RWPE2 (cell line): ENCODE measurements at places on chromosomes 11 and 22.
A peak's percentile ranks its signal among the peaks of the same experiment; 100 is the strongest.

GRCh38 chr11:68212421-68213134 is 518 bp downstream of the KMT5B start:
- no peaks in the 10 kb centered on the region for H3K27me3 ChIP-seq
- peak overlapping the region; percentile 59 for H3K4me3 ChIP-seq
- no peaks in the 10 kb centered on the region for H3K36me3 ChIP-seq
- no peak for DNase-seq

DNA sequence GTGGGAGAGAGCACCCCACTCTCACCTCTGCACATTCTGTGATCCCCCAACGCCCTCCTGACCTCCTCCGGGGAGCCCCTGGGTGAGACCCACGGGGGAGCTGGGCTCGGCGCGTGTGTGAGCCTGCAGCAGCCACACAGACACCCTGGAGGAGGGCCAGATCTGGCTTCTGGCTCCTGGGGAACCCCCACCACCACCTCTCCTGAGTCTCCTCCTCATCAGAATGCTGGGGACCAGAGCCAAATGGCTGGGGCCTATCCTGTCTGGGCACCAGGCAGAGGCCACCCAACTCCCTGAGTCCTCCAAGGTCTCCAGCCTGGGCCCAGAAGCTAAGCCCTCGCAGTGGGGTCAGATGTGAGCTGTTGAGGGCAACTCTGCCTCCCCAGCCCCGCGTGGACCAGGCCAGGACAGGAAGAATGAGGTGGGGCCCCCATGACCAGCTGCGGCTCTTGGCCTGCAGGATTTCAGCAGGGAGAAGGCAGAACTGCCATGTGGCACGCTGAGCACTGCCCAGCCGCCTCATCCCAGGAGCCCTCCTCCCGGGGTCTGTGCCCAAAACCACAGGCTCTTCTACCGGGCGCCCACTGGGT is 5.5 kb upstream of the PIM3 start:
- no peaks in the 10 kb centered on the region for H3K36me3 ChIP-seq
- no peaks in the 10 kb centered on the region for H3K27me3 ChIP-seq
- H3K4me1 ChIP-seq = peaks cover 26% of the 10 kb centered on the region
- H3K27ac ChIP-seq = no peak overlapping the region
- H3K4me3 ChIP-seq = no peak overlapping the region
- DNase-seq = no peak

DNA sequence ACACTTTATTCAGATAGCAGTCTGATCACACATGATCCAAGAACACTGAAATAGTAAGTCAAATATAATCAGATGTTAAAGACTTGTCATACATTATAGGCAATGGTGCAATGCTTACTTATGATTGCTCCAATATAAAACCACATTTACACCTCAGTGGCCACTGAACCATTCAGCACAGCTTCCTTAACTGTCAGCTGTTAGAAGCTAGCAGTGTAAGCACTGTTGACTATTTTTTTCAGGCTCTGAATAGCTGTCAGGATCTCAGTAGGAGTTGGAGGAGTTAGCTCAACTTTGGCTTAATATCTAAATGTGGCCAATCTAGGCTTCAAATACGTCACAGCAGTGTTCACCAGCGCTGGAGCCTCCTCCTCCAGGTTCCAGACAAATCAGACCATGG is 36.6 kb downstream of the METTL15 start:
- H3K36me3 ChIP-seq = no peaks in the 10 kb centered on the region
- no peaks in the 10 kb centered on the region for H3K27me3 ChIP-seq
- no peak overlapping the region for H3K4me3 ChIP-seq
- H3K27ac ChIP-seq = peak overlapping the region; percentile 51
- DNase-seq = no peak

DNA sequence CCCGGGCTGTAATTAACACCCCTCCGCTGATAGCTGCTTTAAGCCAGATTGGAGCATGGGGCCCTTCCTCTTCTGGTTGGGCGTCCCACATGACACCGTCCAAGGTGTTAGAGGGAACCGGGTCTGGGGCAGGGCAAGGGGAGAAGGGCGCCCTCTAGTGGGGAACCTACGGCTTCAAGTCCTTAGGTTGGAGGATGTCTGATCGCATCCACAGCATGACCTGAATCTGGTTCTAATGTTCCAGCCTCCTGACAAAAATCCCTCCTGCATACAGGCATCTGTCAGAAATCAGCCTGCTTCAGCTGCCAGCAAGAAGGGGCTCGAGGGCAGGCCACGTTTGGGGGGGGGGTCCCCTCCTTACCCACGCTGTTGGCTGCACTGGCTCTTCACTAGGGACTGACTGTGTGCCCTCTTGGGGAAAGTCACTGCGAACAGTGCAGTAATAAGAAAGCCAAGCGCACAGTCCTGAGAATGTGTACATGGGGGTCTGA is 94.2 kb upstream of the TBCEL start:
- no peak overlapping the region for H3K27ac ChIP-seq
- H3K27me3 ChIP-seq = no peaks in the 10 kb centered on the region
- H3K4me3 ChIP-seq = no peak overlapping the region
- no peak for DNase-seq
- no peaks in the 10 kb centered on the region for H3K4me1 ChIP-seq

DNA sequence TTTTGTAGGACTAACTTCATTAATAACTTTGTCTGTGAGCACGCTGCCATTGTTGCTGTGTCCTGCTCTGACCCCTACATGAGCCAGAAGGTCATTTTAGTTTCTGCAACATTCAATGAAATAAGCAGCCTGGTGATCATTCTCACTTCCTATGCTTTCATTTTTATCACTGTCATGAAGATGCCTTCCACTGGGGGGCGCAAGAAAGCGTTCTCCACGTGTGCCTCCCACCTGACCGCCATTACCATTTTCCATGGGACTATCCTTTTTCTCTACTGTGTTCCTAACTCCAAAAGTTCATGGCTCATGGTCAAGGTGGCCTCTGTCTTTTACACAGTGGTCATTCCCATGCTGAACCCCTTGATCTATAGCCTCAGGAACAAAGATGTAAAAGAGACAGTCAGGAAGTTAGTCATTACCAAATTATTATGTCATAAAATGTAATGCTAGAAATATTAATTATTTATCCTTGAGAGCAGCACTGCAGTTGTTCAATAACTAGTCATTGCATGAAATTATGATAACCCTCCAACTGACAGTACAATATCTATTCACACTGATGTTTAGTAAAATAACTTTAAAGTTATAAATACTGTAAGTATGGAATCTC is 46.4 kb upstream of the OR5D13 start:
- H3K36me3 ChIP-seq = no peaks in the 10 kb centered on the region
- no peaks in the 10 kb centered on the region for H3K27me3 ChIP-seq
